ENCODE measurements at places on chromosomes 16 and 17.

GRCh38 chr16:67648088-67648763 lies 3.3 kb downstream of the CARMIL2 start:
- DNase-seq: no peak

GRCh38 chr17:8052256-8053252 lies 13.7 kb downstream of the ALOX15B start:
- DNase-seq: no peak

- DNase-seq: peak; percentile 95
Measured at GRCh38 chr17:32877164-32877764, 340 bp upstream of the MYO1D start.

DNA sequence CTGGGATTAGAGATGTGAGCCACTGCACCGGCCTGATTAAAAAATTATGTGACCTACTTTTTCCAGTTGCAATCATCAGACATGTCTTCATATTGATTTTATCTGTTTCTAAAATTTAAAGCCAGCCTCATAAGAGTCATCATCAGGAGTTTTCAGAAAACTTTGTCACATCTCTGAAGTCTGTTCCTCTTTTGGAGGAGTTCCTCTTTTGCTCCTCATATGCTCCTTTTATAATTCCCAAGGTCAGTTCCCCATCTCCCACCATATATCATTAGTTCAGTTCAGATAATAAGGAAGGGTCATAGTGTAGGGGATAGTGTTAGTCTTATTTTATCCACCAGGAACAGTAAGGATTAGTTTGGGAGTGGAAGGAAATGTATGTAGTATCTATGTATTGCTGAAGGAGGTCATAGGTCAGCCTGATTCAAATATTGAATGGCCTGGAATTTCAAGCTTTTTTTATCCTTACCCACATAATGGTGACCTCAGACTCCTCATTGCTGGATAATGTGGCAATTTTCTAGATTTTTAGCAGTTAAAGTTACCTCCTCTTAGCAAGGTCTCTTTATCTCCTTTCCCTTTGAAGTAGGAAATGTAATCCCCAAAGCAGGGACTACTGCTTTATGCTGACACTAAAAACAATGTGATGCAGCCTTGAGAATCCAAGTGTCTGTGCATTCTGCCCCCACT lies 13.8 kb upstream of the DUSP14 start:
- peak; percentile 77 for DNase-seq

- DNase-seq: peak; percentile 71
Measured at GRCh38 chr16:67173808-67174705, 3.7 kb downstream of the NOL3 start.

DNA sequence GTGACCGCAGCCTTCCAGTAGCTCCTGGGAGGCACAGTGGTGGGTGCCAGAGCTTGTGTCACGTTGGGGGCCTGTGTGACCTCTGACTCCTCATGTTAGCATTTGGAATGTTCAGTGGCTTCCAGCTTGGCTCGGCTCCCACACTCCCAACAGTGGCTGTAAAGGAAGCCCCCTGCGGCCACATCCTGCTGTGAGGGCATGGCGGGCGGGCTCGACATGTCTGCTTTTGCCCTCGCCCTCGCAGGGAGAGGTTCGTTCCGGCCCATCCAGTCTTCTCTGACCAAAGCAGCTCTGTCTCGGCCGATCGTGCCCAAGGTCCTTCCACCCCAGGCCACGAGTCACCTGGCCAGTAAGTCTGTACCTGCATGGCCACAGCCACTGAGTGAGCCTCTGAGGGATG lies 12.2 kb upstream of the JPT2 start:
- no peak for DNase-seq

DNA sequence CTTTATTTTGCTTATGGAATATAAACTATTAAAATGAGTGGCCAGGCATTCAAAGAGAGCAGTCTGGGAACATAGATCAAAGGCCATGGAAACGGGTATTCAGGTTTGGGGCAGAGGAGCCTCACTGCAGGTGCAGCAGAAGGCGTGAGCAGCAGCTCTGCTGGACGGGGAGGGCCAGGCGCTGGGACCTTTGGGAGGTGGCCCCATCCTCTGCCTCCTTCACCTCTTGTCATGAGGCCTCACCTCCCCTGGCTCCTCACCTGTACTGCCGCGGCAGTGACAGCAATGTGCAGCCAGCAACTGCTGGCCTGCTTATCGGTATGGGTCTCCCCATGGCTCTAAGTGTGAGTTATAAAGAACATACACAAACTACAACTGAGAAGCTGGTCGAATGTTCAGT lies 109.4 kb downstream of the CDK5R1 start:
- no peak for DNase-seq

DNA sequence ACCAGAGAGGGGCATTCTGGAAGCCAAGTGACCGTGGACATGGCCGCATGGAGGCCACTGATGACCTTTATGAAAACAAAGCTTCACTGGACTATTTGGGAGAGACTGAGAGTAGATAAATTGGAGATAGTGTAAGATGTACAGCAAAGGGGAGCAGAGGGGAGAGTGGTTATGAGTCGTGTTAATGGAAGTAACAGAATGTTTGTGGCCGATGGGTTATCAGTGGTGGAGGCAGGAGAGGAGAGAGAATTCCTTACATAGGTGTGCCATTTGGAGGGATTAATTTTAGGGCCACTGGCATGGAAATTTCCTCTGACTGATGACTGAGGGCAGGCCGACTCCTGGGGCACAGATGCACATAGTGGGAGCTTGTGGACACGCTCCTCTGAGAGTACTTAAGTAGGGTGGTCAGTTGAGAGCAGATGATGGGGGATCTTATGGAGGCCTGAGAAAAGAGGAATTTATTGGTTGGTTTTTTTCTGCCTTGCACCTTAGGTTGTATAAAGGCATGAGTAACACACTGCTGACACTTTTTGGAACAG lies 19.2 kb downstream of the PRPSAP2 start:
- no peak for DNase-seq

GRCh38 chr17:3990386-3991127 lies 26.3 kb upstream of the ATP2A3 start:
- peak; percentile 13 for DNase-seq

DNA sequence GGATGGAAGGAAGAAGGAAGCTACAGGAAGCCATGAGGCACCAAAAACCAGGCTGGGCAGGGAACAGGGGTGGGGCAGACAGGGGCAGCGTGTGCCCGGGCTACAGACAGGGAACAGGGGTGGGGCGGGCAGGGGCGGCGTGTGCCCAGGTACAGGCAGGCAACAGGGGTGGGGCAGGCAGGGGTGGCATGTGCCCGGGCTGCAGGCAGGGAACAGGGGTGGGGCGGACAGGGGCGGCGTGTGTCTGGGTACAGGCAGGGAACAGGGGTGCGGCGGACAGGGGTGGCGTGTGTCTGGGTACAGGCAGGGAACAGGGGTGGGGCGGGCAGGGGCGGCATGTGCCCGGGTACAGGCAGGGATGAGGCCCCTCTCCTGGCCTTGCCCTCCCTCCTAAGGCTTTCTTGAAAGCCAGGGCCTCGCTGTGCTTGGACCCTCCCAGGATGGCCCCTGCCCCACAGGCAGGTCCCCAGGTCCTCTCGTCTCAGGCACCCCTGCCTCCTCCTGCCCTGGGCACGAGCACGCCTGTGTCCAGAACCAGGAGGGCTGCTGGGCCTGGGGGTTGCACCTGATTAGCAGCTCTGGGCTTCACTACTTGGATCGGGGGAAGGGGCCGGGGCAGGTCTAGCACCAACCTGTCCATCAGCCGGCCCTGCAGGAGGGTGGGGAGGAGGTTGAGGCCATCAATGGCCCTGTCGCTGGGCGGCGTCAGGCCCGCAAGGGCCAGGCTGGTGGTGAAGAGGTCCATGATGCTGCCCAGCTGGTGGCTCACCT lies 14.5 kb upstream of the APRT start:
- DNase-seq: no peak

GRCh38 chr17:50356892-50357510 lies 11.1 kb downstream of the XYLT2 start:
- no peak for DNase-seq

GRCh38 chr17:76053246-76054111 lies 18.8 kb downstream of the SRP68 start:
- DNase-seq: peak; percentile 43

DNA sequence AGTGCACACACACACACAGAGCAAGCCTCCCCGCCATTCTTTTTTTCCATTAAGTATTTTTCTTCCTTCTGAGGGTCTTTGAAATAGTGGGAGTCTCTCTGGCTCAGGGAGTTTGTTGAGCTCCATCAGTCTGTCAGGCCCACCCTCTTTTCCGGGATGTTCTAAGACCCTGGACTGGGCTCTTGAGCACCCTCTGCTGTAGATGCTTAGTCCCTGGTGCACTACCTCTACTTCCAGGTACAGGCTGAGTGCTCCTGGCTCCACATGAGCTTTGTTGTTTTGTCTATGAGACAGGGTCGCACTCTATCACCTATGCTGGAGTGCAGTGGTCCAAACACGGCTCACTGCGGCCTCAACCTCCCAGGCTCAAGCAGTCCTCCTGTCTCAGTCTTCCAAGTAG lies 20.7 kb downstream of the LIMD2 start:
- DNase-seq: no peak

DNA sequence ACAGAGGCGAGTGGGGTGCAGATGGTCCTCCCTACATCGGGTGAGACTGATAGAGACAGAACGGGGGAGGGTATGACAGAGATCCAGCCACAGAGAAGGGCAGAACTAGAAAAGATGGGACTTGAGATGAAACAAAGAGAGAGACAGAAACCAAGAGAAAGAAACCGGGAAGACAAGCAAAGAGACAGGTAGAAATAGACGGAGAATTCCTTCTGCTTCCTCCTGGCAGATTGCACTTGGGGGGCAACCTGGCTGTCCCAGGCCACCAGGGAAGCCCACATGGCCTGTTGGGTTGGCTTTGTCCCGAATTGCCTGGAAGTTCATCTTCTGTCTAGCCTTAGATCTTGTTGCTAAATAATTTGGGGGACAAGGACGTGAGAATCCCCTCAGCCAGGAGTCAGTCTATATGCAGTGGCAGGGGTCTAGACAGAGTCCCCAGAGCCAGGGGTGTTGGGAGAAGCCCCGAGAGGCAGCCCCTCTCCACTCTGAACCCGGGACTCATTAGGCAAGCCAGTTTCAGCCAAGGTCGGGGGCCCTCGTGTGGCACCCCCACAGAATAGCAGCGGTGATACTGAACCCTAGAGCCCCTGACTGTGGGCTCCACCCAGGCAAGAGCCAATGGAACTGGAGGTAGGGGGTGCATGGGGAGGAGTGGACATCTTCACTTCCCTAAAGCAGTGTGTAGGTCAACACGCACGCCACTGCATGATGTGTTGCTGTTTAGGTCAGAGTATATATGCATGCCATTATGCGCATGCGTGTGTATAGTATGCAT lies 627 bp upstream of the TSPOAP1 start:
- peak; percentile 94 for DNase-seq

GRCh38 chr16:86906623-86907022 lies 328.3 kb downstream of the FOXL1 start:
- DNase-seq: no peak

GRCh38 chr17:73698966-73699365 lies 54.7 kb upstream of the SDK2 start:
- DNase-seq: no peak

DNA sequence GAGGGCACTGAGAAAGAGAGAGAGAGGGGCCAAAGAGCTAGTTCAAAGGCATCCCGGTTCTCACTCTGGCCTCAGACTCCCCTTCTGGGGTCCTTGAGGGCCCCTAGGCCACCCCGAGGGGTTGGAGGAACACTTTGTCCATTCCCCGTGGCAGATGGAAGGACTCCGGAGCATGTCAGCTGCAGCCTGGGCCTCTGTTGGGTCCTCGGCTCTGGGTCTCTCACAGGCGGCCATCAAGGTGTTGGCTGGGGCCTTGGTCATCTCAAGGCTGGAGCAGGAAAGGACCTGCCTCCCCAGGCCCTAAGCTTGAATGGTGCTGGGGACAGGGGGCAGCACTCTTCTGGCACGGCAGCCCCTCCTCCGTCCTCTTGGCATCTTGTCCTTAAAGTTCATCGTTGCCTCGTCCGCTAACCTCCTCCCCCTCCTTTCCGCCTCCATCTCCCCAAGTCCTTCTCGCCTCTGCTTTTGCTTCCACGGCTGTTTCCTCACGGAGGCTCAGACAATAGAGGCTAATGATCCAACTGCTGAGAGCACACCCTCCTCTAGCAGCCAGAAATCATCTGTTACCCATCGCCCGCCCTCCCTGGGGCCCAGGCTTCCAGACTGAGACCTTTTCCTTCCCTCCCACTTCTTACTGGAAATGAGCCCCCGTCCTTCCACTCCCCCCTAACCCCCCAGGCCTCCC lies 23.3 kb downstream of the CCR7 start:
- DNase-seq: no peak
